Right renal pelvis (tissue), 4 donors: ENCODE measurements at places on chromosomes 5 and 9. TPM values are rescaled to one million over a fixed set of nuclear protein-coding genes. Genes with fewer than 3 reads are reported as not detected.

GRCh38 chr5:148224117-148224742 lies 14.1 kb upstream of the MARCOL start:
- no peak for DNase-seq

DNA sequence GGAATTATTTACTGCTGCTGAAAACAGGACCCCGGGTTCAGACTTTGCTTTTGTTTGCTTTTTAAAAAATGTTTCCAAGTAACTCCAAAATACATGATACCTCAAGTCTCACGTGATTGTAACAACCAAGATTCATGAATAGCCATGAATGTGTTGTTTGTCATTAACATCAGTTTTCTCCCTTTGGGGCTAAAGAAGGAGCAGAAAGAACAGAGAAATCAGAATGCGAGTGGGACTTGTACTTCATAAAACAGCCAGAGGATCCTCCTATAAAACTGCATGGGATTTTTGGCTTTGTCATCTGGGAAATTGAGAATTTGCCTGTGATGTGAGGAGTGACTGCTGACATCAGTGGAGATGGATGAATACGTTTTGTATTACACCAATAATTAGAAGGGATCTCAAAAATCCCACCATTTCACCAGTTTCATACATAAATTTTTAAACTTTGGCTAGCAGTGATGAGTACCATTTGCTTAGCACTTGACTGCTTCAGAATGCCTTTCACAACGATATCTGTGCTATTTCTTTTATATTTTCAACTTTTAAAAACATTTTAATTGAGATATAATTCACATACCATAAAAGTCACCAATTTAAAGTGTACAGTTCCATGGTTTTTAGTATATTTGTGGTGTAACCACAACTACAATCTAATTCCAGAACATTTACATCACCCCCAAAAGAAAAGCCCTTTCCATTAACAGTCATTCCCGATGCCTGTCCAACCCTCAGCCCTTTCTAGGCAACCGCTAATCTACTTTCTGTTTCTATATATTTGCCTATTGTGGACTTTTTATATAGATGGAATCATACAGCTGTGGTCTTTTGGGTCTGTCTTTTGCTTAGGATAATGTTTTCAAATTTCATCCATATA lies 126.9 kb upstream of the ANKRD55 start:
- DNase-seq, result no peak

- no peak for DNase-seq
Observed at GRCh38 chr5:170425731-170426130, 36.6 kb upstream of the KCNMB1 start.

GRCh38 chr9:134276453-134277245 lies 49.6 kb upstream of the RXRA start:
- DNase-seq, result peak; percentile 40

- DNase-seq, result no peak
Observed at GRCh38 chr5:75017971-75018370, 34.4 kb downstream of the GCNT4 start.

DNA sequence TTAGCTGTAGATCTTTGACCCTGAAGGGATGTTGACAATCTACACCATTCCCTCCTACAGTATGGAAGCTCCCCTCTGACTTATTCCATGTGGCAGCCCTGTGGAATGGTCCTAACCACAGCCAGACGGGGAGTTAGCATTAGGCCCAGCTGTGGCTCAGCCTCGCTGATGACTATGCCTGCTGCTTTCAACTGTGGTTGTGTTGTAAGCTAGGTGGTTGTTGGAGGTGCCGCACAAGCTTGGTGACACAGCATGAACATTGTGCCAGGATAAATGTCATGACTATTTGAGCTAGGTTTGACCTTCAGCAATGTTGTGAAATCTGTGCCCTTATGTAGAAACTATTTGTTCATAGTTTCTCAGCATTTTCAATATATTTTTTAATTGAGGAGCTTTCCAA lies 40.6 kb downstream of the SGCD start:
- DNase-seq, result no peak

DNA sequence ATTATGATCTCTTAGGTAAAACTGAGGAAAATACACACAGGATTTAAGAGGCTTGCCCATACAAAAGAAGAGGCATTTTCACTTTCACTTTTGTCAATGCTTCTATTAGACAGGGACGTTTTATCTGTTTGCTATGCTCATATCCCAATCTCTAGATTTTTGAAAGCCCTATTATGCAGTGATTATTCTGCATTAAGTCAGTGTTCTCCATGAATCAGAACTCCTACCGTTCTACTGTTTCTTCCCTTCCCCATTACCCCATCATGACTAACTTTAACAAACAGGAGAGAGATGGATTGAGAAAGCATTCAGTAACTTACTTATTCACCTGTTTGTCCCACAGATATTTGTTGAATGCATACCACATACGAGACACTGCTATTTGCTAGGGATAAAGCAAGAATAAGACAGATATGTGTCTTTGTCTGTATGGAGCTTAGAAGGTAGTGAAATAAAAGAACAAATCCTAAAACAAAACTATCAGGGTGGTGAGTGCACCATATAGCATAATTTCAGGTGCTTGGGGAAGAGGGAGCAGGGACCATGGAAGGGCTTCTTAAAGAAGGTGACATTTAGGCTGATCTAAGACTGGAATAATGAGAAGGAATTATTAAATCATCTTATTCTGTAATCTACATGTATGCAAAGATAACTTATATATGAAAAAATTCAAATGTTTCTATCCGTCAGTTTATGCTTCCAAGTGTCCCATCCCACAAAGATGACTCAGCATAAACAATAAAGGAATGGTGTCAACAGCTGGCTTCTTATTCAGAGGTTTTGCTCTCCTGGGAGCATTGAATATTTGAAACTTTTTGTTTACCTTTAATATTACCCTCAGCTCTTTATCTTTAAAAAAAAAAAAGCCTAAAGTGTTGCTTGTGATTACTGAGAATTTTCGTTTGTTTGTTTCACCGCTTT lies 328.1 kb downstream of the HINT1 start:
- no peak for DNase-seq

DNA sequence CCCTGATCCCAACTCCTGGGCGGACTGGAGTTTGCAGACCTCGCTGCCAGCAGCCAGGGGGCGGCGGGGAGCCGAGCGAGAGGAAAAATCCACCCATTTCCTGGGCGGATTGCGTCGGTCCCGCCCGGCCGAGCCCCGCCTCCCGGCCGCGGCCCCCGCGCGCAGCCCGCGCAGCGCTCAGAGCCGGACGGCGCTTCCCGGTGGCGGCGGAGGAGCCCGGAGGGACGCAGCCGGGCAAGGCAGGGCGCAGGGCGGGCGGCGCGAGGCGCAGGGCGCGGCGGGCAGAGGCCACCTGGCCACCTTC lies at the start of gene OLFM1:
Gene OLFM1, plus strand, starts transcription at position 180 of the 304 bp plus-strand sequence. CDS start 322 bp downstream, outside the sequence.
- DNase-seq, result peak; percentile 50

- DNase-seq, result no peak
Observed at GRCh38 chr5:36887532-36887931, 11.0 kb downstream of the NIPBL start.

- DNase-seq, result no peak
Observed at GRCh38 chr5:159440235-159440634, 109.9 kb upstream of the IL12B start.

- DNase-seq, result no peak
Observed at GRCh38 chr9:104278929-104279496, 184.9 kb downstream of the SMC2 start.

DNA sequence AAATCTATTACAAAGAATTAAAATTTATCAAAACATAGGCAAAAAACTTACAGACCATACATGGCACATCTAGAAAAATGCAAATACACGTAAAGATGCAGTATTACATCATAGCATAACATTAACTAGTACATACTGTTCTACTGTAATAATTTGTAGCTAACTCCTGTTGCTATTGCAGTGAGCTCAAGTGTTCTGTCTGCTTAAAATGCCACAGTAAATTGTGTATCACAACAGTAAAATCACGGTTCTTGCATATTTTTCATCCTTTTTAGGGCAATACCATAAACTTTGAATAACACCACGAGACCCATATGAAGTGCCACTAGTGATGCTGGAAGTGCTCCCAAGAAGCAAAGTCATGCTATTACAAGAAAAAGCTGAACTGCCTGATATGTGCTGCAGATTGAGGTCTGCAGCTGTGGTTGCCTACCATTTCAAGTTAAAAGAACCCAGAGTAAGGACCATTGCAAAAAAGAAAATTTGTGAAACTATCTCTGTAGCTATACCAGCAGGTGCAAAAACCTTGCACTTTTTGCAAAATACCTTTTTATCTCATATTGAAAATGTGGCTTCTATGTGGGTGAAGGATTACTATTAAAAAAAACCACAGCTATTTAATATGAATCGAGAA lies 14.2 kb downstream of the HOMER1 start:
- no peak for DNase-seq

DNA sequence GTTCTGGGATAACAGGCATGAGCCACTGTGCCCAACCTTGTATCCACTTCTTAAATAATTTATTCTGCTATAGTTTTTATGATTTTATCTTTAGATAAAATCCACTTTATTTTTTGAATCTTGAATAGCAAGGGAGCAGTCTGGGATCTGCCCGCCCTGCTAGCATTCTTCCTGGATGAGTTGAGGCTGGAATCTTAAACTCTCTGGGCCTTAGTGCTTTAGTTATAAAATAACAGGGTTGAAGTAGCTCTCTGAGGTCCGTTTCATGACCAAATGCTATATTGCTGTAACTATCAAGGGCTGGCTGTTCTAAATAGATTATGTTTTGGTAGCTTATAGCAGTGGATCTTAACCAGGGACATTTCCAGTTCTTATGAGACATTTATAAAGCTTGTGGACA lies 20.8 kb downstream of the ACER2 start:
- no peak for DNase-seq

GRCh38 chr9:84340535-84340934 lies at the start of gene SLC28A3:
Gene SLC28A3, minus strand, starts transcription at chr9:84340758. Its CDS starts 125 bp downstream, at chr9:84340633.
- DNase-seq, result no peak

DNA sequence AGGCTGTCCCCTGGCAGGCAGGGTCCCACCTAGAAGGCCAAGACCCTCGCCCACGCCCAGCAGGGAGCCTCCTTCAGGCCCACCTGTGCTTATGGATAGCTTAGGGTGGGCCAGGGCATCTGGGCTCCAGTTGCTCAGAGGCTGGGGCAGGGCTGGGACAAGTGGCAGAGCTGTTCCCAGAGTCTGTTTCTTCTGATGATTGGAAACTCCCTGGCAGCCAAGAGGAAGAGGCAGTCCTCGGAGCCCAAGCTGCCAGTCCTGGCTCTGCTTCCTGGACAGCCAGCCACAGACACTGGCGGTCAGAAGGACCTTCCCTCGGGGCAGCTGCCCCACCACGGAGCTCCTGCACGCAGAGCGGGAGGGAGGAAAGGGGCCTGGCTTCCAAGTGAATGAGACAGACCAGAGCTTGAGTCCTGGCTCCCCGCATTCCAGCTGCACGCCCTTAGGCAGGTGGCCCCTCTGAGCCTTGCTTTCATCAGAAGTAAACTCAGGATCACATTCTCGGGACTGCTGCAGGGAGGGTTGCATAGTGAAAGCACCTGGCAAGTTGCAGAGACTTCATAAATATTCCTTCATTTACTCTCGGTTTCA lies 37.9 kb upstream of the GABRP start:
- DNase-seq, result no peak

- no peak for DNase-seq
Observed at GRCh38 chr9:109815366-109815947, 35.5 kb downstream of the PALM2AKAP2 start.

- no peak for DNase-seq
Observed at GRCh38 chr5:72246954-72247442, 73.0 kb downstream of the MRPS27 start.

DNA sequence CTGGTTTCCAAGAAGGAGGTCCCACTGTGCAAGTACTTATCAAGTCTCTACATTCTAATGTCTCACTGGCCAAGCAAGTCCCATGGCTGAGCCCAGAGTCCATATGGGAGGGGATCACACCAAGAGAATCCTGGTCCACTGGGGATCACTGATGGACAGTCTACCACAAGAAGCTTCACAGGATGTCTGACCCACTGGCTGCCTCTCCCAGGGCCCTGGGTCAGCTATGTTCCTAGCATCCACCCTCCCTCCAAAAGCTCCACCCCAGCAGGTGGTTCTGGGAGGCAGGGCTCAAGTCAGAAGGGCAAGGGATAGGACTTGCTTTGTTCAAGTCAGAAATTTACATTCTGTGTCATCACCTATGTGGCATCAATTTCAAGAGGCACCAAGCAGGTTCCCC lies 508.5 kb downstream of the BNC2 start:
- DNase-seq, result no peak

- DNase-seq, result no peak
Observed at GRCh38 chr9:97636903-97637302, 3.3 kb downstream of the NCBP1 start.

DNA sequence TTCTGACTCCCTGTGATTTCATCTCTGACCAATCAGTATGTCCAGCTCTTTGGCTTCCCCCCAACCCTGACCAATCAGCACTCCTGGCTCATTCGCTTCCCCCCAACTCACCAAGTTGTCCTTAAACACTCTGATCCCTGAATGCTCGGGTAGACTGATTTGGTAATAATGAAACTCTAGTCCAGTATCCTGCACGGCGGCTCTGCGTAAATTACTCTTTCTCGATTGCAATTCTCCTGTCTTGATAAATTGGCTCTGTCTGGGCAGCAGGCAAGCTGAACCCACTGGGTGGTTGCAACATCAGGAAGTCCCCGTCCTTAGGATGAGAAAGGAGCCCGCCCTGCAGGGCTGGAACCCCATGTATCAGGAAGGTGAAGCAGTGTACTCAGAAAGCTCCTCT lies 10.4 kb downstream of the FCN2 start:
- no peak for DNase-seq

DNA sequence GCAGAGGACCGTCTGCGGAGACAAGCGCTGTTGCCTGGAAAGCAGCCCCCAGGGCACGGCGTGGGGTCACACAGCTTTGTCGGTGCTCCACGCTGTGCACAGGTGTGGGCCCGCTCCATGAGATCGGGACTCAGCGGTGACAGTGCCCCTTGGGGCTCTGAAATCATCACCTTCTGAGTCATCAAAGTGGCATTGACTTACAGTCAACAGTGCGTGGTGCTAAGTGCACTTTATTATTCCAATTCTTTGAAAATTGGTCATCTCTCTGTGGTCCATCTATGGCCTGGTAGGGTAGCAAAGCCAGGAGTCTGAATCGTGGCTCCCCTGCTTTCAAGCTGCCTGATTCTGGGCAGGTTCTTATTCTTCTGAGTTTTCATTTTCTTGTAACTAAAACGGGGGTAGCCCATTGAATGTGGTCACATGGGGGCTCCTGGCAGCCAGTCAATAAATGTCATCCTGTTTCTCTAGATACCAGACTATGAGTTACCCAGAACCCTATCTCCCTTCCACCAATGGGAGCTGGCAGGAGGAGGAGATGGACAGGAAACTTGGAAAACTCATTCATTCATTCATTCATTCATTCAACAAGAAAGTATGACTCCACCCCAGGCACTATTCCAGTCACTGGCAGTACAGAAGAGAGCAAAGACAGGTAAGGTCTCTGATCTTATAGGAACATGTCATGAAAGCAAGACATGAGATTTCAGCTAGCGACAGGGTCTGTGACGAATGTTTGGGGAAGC lies 20.3 kb upstream of the UNC5A start:
- DNase-seq, result no peak

The IGIP gene
- polyA plus RNA-seq, result 9.6 TPM

The HAVCR2 gene
- 10.9 TPM for polyA plus RNA-seq

The SEMA5A gene
- 41.6 TPM for polyA plus RNA-seq

The OR1L6 gene
- polyA plus RNA-seq, result not detected

The LCN12 gene
- polyA plus RNA-seq, result 36.8 TPM

The PFN3 gene
- 1.1 TPM for polyA plus RNA-seq

The NNT gene
- 118 TPM for polyA plus RNA-seq

The PCDHGA12 gene
- 1.8 TPM for polyA plus RNA-seq

The PCDHA3 gene
- 0.25 TPM for polyA plus RNA-seq

The HNRNPH1 gene
- 1,009 TPM for polyA plus RNA-seq

The SUSD3 gene
- polyA plus RNA-seq, result 12.0 TPM

The TSSK1B gene
- polyA plus RNA-seq, result 0.05 TPM

The NFIB gene
- polyA plus RNA-seq, result 19.4 TPM
